Breast epithelium (tissue), 4 donors: ENCODE measurements at places on chromosomes 4 and X.

- DNase-seq = no peak
Observed at GRCh38 chrX:48520976-48521352, 644 bp upstream of the EBP start.

DNA sequence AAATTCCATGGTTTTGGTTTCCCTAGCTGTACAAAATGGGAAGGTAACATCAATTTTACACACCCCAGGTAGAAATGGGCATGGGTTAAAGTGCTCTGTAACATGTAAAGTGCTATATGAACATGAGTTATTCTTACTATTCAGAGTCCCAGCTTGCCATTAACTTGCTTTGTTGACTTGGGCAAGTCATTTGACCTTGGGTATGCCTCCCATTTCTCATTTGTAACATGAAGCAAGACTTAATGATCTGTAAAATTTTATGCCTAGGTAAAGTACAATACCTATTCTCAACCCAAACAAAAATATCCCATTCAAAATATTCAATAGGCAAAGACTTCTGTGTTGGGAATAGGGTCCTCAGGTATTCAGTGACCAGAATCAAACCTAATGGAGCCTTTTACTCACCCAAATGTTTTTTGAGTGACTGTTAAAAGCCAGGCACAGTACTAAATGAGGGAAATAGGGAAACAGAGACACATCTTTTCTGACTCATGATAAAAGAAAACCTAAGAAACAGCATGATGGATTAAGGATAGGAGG is 126.6 kb downstream of the SH3RF1 start:
- DNase-seq = no peak

- DNase-seq = no peak
Observed at GRCh38 chr4:62470020-62470419, 1269.9 kb downstream of the ADGRL3 start.

DNA sequence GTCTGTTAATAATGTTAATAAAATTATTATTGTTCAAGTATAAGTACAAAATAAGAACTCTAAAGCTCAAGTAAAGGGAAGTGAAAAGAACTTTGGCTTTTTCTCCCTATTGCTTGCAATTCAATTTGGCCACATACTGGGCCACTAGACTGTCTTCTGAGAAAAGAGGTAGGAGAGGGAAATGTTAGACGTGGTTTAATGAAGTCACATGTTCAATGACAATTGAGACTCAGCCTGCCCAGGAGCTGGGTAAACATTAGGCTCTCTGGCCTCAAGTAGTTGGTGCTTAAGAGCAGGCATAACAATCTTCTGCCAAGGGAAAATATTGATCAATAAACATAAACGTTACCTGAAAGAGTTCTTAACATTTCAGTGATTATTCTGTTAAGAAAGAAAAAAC is 15.1 kb upstream of the PRSS12 start:
- no peak for DNase-seq

- DNase-seq = no peak
Observed at GRCh38 chr4:181173046-181173445, 1070.2 kb upstream of the TENM3 start.

- no peak for DNase-seq
Observed at GRCh38 chr4:8173492-8174242, 15.1 kb upstream of the ABLIM2 start.

DNA sequence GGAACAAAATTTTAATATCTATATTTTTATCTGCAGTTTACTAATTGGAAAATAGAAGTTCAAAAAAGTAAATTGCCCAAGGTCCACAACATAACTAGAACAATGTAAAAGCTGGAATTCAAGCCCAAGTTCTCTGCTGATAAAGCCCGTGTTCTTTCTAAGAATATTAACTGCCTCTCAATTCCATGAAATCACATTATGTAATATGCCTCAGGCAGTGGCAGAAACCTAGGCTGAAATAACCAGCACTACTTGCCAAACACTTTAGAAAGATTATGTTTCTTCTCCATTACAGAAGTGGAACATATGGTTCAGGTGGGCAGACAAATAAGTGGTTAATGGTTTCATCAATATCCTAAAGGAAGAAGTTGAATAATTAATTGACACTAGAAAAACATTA is 56.7 kb upstream of the ADGRL3 start:
- DNase-seq = no peak

- DNase-seq = no peak
Observed at GRCh38 chr4:80139671-80140070, 57.6 kb upstream of the PRDM8 start.

GRCh38 chr4:24856586-24856985 is 56.3 kb downstream of the CCDC149 start:
- no peak for DNase-seq

DNA sequence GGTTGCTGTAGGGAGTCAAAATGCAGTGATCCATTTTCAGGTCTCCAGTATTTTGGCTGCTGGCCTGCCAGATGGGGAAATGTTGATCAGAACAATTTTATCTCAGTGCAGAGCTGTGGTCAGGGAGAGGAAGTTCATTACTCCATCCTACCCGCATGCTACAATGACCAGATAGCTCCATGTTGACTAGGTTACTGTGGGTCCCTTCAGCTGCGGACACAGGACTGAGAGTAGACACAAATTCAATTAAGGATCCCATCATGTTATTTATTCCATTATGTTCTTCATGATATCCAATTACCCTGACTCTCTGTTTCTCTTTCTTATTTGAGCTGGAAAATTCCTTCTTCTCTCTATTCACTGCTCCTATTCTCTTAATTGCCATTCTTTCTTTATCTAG is 16.3 kb downstream of the SYNPO2 start:
- no peak for DNase-seq

DNA sequence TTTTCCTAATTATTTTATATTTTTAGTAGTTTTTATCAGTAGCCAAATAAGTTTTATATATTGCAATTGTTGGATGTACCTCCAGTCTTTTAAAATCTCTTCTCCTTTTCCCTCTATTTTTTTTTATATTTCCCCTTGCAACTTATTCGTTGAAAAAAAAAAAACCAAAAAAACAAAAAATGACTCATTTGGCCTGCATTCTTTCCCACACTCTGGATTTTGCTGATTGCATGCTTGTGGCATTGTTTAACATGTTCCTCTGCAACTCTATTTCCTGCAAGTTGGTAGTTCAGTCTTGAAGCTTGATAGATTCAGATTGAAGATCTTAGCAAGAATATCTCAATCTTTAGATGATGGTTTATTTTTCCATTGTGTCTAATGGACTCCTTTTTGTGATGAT is 260.6 kb upstream of the BOD1L1 start:
- DNase-seq = no peak

DNA sequence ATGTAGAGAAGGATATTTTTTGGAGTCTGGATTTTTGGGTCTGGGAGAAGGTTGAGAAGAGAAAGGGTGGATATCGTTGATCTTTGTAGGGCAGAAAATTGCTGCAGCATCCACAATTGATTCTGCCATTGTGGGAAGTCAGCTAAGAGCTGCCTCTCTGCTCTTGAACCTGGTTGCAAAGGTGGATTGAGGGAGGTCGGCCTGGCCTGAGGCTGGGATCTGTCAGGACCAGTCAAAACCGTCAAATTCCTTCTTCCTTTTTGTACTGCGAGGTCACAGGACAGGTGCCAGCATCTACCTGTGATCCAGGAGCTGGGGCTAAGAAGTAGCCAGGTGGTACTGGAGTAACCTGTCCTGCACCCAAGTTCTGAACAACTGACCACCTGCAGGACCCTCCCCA is 93.7 kb downstream of the SHOX start:
- no peak for DNase-seq

- DNase-seq = no peak
Observed at GRCh38 chr4:70908993-70909556, 6.9 kb downstream of the MOB1B start.
